Activated naive CD4-positive, alpha-beta T cell treated with anti-CD3 and anti-CD28 coated beads, Interleukin-2, amount 50 U/mL, for 72 hours (primary cell): ENCODE measurements at places on chromosomes 3 and 15.

- DNase-seq = no peak
Observed at GRCh38 chr3:42195879-42196330, 70.1 kb downstream of the CCK start.

- DNase-seq = no peak
Observed at GRCh38 chr15:58396181-58396580, 35.6 kb upstream of the LIPC start.

GRCh38 chr3:177942911-177943310 lies 593.3 kb upstream of the KCNMB2 start:
- DNase-seq = no peak

GRCh38 chr3:128385080-128385832 lies 81.4 kb downstream of the DNAJB8 start:
- DNase-seq = no peak

GRCh38 chr15:44780608-44781007 lies 44.3 kb downstream of the TRIM69 start:
- no peak for DNase-seq
